ENCODE measurements at places on chromosomes 3 and 15.

- peak; percentile 60 for DNase-seq
These were observed 44.8 kb downstream of the CYP11A1 start for GRCh38 chr15:74322558-74323180.

DNA sequence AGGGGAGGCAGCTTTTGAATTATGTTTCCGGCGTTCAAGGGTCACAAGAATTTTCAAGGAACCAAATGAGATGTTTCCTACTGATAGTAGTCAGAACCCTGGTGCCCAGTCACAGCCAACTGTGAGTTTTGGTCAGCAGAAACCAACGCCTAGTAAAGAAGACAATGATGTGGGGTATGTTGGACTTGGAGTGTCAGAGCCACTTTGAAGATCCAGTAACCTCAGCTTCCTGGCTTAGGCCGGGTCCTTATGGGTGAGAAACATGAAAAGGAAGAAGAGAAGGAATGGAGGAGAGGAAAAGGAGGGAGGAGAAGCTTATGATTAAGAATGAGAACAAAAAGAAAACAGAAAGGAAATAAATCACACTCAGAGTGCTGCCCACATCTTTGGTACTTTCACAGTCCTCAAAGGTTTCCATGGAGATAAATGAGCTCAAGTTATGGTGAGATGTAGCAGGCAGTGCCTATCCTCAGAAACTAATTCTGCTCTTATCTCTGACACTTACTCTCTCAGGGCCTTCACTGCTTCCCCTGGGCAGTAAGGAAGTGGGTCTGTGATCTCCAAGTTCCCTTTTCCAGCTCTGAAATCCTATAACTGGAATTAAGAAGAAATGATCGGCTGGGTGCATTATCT is 2.0 kb upstream of the MCF2L2 start:
- no peak for DNase-seq

DNA sequence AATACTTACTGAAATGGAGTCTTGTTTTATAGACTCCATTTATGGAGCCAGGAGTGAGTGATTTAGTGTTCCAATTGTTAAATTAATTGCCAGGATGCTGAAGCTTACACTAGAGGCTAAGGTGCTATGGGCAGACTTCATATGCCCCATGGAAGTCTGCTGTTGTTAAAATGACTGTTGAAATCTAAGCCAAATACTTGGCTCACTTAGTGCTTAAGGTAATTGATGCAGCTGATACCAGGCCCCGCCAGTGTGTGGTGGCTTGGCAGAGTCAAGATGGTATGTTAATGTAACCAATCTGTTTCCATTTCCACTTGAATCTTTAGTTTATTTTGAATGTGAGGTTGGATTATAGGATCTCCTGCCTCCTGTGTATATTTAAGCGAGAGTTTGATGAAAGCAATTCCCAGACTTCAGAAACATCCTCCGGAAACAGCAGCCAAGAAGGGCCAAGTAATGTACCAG is 187.1 kb downstream of the ITPR1 start:
- no peak for DNase-seq

DNA sequence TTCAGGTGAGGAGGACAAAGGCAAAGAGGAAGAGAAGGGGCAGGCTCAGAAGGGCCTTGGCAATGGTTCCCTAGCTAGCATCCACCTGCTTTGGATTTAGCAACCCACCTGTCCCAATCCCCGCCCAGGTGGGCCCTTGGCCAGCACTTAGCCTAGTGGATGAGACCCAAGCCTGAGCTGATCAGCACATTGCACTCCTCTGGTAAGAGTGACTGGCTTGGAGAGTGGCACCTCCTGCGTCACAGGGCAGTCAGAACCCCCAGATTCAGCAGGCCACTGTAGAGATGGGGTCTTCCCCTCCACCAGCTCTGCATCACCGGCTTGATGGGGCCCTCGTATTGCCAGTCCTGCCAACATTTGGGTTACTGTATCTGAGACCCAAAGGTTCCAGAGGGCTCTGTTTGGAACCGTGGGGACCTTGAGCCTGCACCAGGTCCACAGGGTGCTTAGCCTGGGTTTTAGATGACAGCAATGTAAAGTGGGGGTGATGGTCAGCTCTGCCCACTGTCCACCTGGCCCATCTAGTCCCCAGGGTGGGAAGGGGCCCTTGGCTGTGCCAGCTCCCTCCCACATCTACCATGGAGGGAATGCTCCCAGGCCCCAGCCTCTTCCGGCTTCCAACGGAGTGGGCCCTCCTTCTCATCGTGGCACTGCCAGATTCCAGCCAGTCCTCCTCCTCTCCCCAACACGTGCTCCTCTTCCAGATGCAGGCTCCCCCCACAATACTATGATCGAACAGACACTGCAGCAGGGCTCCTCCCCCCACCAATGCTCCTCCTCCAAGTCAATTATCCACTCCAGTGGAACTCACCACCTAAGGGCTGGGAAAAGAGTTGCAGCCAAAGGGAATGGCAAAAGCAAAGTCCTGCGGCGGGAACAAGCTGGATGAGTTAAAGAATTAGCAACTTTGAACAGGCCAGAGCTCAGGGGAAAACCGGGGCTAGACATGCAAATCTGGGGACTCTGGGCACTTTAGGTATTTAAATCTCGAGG is 45.7 kb downstream of the LHFPL4 start:
- no peak for DNase-seq

- no peak for DNase-seq
These were observed 172.7 kb upstream of the TRIM42 start for GRCh38 chr3:140505213-140505612.

- DNase-seq = no peak
These were observed 327.2 kb downstream of the LRTM1 start for GRCh38 chr3:54600441-54601204.

DNA sequence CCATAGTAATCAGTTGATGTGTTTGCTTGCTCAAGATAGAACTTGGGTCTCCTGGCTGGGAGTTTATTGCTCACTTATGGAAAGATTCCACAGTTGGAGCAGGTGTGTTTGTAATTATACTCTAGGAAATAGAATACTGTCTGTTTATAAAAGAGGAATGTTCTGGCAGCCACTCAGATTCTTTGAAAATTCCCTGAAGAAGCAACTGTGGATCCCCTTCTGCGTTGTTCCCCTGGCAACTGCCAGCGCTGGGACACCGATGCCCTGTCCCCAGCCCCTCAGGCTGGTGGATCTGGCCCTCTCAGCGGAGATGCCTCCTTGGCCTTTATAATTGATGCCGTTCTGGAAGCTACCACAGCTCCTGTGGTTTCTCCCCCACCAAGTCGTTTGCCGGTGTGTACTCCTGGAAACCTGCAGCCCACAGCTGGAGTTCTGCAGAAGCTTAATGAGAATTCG is 225.9 kb downstream of the ITPR1 start:
- DNase-seq = no peak

- peak; percentile 78 for DNase-seq
These were observed 367.5 kb downstream of the MECOM start for GRCh38 chr3:169295912-169296570.

DNA sequence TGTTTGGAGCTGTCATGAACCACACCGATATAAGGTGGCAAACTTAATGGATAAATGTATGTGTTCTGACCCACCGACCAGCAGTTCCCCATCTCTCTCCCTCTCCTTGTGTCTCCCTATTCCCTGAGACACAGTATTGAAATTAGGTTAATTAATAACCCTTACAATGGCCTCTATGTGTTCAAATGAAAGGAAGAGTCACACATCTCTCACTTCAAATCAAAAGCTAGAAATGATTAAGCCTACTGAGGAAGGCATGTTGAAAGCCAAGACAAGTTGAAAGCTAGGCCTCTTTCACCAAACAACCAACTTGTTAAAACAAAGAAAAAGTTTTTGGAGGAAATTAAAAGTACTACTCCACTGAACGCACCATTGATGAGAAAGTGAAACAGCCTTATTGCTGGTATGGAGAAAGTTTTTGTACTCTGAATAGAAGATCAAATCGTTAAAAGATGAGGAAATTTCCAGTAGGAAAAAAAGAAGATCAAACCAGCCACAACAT is 15.0 kb downstream of the ATR start:
- no peak for DNase-seq

DNA sequence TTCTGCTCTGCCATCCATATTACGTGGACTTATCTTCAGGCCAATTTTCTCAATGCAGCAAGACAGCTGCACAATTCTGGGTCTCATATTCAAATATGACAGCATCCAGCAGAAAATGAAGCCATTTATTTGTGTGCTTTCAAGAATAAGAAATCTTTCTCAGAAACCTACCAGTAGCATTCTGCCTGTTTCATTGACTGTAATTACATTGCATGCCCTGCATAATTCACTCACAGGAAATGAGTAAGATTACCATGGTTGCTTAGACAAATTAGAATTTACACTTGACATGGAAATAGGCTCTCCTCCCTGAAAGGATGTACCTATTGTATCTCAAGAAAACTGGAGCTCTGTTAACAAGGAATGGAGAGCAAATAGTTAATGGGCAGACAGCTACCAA is 346.6 kb upstream of the DCBLD2 start:
- DNase-seq = no peak

GRCh38 chr3:41290736-41291135 is 91.4 kb downstream of the CTNNB1 start:
- no peak for DNase-seq

DNA sequence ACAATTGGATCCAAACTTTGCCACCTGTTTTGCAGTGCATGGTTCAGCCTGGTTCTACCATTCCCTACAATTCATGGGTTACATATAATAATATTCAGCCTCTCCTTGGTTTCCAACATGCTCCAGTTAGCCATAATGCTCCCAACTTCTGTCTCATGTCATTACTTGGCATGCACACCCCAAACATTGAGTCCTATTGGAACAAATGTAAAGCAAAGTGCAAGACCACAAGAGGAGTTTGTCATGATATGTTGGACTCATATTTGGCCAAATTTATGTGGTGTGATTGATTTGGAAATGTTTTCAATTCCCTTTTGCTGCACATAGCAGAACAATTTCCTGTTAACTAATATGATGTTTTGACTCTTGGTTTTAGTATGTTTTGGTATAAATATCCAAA is 50.2 kb downstream of the KCNAB1 start:
- DNase-seq = no peak

DNA sequence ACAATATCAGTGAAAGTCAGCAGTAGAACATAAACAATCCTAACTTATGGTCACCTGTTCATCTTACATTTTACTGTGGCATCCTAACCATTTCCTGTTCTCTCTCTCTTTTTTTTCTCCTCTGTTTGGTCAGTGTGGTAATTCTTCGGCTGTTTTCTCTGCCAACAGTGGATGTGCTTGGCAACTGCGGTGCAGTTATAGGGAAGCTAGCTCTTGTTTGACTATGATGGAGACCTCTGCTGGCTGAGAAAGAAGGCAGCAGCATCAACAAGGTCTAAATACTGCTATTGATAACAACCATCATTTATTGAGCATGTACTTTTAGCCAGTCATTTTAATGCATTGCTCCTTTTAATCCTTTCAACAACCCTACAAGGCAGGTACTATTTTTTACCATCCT is 723 bp upstream of the DRD3 start:
- no peak for DNase-seq

DNA sequence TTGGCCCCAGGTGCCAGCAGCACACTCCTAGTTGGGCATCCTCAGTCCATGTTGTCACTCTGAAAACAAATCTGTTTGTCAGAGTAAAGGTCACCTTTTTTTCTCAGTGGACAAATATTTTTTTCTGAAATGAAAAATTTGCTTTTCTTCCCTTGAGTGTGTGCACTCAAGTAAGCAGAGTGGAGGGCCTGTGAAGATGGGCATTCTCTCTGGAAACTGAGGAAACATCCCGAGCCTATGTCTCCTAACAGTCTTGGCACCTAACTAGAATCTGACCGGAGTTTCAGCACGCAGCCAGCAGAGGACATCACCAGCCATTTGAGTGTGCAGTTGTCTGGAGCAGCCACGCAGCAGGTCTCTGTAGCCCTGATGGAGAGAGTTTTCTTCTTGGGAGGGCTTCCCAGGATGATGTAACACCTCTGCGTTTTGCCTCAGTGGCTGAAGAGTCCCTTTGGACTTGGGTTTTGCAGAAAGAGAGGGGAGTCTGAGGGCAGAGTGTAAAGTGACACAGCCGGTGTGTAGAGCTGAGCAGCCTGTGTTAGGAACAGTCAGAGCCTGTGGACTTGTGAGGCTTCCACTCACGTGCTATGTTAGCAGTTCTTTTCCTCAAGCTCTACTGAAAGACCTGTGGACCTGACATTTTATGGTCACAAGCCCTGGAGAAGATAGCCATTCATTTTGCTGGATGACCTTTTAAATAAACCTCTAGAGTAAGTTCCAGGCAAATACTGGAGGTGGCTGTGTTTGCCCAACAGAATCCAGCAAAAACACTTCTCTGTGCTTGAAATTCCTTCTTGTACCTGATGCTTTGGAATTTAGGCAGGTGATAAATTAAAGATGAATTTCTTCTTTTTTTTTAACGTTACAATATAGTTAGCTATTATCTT is 51.6 kb downstream of the ABHD2 start:
- DNase-seq = no peak

DNA sequence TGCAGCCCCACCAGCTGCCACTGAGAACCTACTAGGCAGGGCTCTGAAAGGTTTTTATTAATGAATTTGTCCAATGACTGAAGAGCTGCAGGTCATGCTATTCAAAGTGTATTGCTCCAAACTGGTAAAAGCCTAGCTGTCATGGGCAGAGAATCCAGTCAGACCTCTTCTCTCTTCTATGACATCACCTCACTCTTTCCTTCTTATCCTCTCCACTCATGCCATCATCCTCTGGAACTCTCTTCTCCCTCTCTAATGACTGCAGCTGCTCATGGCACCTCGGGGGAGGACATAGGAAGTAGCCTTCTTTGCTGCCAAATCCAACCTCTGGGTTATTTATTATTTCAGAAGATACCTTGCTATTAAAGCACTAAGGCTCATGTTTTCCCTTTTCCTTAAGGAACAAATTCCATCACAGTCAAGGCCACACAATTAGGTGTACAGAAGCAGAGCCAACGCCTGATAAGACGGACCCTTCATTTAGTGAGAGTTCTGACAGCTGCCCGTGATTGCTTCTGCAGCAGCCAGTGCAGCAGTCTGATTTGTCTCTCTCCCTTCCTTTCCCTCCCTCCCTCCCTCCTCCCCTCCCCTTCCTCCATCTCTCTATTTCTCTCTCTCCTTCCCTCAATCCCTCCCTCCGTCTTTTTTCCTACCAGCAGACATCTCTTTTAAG is 87.0 kb upstream of the ONECUT1 start:
- no peak for DNase-seq

GRCh38 chr3:11156026-11156410 is 1.7 kb downstream of the HRH1 start:
- no peak for DNase-seq
